ENCODE measurements at places on chromosomes 7 and 10.

- DNase-seq = no peak
Observed at GRCh38 chr7:38178695-38179344, 775 bp downstream of the STARD3NL start.

- DNase-seq = no peak
Observed at GRCh38 chr10:77091597-77092165, 545.9 kb downstream of the KCNMA1 start.

DNA sequence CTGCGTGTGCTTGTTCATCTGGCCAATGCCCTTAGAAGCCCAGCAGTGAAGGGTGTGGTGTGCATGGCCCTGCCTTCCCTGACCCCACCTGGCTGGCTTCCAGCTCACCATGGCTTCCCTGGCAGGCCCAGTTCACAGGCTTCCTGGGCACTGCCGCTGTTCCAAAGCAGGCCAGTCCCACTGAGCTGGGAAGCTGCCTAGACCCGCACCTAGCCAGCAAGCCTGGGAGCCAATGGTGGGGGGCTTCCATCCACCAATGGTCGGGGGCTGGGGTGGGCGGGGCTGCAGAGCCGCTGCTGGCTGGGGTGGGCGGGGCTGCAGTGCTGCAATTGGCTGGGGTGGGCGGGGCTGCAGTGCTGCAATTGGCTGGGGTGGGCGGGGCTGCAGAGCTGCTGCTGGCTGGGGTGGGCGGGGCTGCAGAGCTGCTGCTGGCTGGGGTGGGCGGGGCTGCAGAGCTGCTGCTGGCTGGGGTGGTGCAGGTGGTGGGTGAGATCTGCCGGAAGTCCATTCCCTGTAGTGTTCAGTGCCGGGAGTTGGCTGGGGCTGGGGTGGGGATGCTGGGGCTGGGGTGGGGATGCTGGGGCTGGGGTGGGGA is 12.4 kb downstream of the CALY start:
- DNase-seq = no peak

- no peak for DNase-seq
Observed at GRCh38 chr10:123565691-123566660, 100.2 kb upstream of the GPR26 start.

DNA sequence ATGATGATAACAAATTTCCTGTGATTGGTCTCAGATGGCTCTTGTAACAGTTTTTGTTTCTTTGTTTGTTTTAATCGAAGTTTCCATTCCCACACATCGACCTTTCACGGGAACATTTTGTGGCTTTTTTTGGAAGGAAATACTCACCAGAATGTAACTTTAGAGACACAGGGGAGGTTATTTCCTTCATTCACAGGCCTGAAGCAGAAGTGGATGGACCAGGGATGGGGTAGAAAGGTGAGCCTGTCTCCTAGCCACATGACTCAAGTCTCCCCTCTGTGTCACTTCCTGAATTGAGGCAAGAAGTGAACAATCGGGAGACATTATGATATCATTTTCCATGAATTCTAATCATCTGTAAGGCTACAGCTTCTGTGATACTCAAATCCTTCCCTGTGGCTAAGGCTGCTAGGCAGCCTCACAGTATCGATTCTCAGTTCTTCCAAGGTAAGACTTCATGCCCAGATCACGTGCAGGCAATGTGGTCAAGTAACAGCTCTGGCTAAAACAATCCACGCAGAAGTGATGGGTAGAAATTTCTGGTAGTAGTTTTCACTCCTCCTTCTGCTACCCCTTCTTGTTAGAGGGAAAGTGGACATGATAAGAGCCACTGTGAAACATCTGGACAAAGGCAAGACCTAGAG is 203.9 kb upstream of the NEBL start:
- no peak for DNase-seq
